ENCODE measurements at places on chromosomes 1 and 21.

DNA sequence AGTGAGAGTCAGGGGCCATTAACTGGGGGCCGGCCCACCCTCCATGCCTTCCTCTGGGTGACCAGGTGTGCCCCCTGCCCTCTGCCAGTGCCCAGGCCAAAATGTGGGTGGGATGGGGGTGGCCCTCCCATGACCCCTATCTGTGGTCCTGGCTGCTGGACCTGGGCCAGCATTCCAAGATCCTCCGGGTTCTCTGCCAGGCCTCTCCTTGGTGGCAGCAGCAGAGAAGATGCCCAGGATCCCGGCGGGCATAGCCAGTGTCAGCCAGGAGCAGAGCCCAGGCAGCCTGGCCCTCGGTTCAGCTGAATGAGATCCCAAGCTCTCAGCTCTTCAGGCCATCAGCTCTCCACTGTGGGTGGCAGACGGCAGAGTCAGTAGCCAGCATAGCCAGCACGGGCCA lies 31.3 kb upstream of the ACTRT2 start:
- DNase-seq = no peak

DNA sequence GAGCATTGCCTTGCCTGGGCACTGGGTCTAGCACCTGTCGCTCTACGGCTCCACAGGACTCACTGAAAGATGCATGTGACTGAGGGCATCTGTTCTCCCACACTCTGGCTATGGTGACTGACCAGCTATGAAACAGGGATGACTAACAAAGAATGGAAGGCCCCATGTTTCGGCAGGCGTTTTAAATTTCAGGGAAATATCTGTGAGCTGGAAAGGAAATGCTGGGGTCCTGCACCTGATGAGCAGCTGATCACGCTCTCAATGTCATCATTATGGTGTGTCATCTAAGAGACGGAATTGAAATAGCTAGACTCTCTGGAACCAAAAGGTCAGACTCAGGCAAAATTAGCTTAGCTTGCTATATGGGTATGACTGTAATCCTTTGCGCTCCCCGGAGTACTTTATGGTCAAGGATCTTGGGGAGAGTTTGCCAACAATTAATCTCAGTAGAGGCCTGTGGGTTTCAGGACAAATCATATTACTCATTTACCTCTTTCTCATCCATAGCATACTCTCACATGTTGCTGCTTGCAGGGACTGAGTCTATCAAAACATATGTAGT lies 24.5 kb upstream of the PALMD start:
- DNase-seq = no peak

- no peak for DNase-seq
These were observed 78.7 kb downstream of the TYW3 start for GRCh38 chr1:74811436-74812179.

DNA sequence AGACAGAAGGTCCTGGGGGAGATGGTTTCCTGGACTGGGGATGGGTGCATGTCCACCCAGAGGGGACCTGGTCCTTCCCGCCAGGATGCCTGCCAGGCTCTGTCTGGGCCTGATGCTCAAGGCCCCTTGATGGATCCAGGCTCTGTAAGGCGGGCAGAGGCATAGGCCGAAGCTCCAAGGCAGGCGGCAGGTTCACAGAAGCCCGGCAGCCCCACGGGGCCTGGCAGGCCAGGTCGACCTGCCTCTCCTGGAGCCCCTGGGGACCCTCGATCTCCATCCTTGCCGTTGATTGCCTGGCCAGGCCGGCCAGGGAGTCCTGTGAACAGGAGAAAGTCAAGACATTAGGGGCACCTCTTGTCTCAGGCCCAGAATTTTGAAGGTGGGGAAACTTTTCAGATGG lies 16.0 kb downstream of the COL9A2 start:
- no peak for DNase-seq
